Breast epithelium (tissue), 4 donors: ENCODE measurements at places on chromosomes 6 and 20.

DNA sequence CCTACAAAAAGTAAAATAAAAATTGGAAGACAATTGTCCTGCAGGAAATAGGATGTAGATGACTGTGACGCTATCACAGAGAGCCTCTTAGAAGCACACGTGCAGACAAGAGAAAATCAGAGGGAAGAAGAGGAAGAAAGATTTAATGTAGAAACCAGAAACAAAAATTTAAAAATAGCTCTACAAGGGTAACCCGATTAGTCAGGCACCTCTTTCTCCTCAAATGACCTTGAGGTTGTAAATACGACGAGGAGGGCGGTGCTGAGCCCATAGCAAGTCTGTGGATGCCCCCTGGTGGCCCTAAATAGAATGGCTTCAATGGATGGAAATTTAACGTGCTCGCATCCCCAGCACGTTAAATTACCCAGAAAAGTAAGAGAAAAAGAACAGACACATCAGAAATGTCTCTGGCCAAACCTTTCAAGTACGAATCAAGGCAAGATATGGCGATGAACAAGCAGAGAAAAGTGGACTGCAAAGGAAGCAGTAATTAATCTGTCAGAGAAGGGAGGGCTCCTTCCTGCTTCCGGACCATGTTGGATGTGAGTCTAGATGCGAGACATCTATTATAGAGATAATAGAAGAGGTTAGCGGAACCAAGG lies 4.2 kb upstream of the PRPH2 start:
- DNase-seq, result peak; percentile 76
- H3K36me3 ChIP-seq, result no peaks in the 10 kb centered on the region
- no peaks in the 10 kb centered on the region for H3K27me3 ChIP-seq
- H3K4me1 ChIP-seq, result no peaks in the 10 kb centered on the region

- no peaks in the 10 kb centered on the region for H3K4me1 ChIP-seq
- no peaks in the 10 kb centered on the region for H3K36me3 ChIP-seq
- DNase-seq, result no peak
- no peak overlapping the region for H3K27ac ChIP-seq
These were observed 42.6 kb upstream of the HDGFL1 start for GRCh38 chr6:22526736-22527135.

- DNase-seq, result no peak
- no peak overlapping the region for H3K27ac ChIP-seq
- H3K4me3 ChIP-seq, result no peak overlapping the region
- H3K27me3 ChIP-seq, result no peaks in the 10 kb centered on the region
- H3K4me1 ChIP-seq, result no peaks in the 10 kb centered on the region
These were observed 36.8 kb upstream of the SAMD3 start for GRCh38 chr6:130259557-130259956.

DNA sequence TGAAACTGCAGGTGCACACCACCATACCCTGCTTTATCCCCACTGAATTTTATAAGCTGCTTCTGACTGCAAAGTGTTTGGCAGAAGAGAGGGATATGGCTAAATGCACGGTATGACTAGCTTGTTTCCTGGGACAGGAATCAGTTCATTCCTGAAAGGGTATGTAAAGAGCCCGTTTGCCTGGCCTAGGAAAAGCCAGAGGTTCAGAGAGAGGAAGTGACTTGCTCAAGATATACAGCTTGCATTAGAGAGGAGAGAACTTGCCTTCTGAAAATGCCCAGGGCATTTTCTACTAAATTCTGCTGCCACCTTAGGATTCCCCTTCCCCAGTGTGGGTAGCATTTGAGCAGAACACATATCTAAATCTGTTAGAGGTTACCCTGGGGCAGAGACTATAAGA lies 683 bp upstream of the GCNT2 start:
- no peak for DNase-seq
- no peaks in the 10 kb centered on the region for H3K36me3 ChIP-seq
- no peaks in the 10 kb centered on the region for H3K27me3 ChIP-seq

- no peaks in the 10 kb centered on the region for H3K27me3 ChIP-seq
- no peaks in the 10 kb centered on the region for H3K36me3 ChIP-seq
- H3K4me1 ChIP-seq, result no peaks in the 10 kb centered on the region
- no peak overlapping the region for H3K27ac ChIP-seq
- H3K4me3 ChIP-seq, result no peak overlapping the region
These were observed 197.0 kb upstream of the RNF217 start for GRCh38 chr6:124765280-124765679.

- H3K4me1 ChIP-seq, result peaks cover 4% of the 10 kb centered on the region
- DNase-seq, result peak; percentile 17
- no peaks in the 10 kb centered on the region for H3K36me3 ChIP-seq
These were observed 39.6 kb downstream of the PLCG1 start for GRCh38 chr20:41176711-41177552.

DNA sequence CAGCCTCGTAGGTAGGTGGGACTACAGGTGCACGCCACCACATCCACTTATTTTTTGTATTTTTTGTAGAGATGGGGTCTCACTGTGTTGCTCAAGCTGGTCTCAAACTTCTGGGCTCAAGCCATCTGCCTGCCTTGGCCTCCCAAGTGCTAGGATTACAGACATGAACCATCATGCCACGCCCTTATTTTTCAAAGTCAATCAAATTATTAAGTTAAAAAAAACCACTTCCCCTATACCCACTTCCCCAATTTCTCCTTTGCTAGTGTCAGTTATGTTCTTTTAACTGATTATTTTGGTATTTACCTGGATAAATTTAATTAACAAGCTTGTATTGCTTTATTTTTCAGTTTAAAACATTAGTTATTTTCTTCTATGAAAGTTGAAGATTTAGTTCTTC lies 49.6 kb downstream of the RIOK1 start:
- no peaks in the 10 kb centered on the region for H3K4me1 ChIP-seq
- no peaks in the 10 kb centered on the region for H3K27me3 ChIP-seq
- DNase-seq, result no peak

GRCh38 chr6:11043961-11044711 lies at the start of gene ELOVL2:
ELOVL2 (minus strand) TSS chr6:11044305; CDS start chr6:11044230, 75 bp downstream.
- peak within 1 kb of the TSS; percentile 78 for H3K4me3 ChIP-seq
- H3K36me3 ChIP-seq, result no peaks in the 10 kb centered on the region
- H3K4me1 ChIP-seq, result no peaks in the 10 kb centered on the region
- no peak for DNase-seq
- H3K27ac ChIP-seq, result no peak within 1 kb of the TSS
- H3K27me3 ChIP-seq, result peaks cover 50% of the 10 kb centered on the region

- no peaks in the 10 kb centered on the region for H3K36me3 ChIP-seq
- DNase-seq, result no peak
- no peak overlapping the region for H3K27ac ChIP-seq
- H3K27me3 ChIP-seq, result no peaks in the 10 kb centered on the region
- H3K4me1 ChIP-seq, result no peaks in the 10 kb centered on the region
These were observed 241.8 kb upstream of the BMP2 start for GRCh38 chr20:6525447-6526303.

DNA sequence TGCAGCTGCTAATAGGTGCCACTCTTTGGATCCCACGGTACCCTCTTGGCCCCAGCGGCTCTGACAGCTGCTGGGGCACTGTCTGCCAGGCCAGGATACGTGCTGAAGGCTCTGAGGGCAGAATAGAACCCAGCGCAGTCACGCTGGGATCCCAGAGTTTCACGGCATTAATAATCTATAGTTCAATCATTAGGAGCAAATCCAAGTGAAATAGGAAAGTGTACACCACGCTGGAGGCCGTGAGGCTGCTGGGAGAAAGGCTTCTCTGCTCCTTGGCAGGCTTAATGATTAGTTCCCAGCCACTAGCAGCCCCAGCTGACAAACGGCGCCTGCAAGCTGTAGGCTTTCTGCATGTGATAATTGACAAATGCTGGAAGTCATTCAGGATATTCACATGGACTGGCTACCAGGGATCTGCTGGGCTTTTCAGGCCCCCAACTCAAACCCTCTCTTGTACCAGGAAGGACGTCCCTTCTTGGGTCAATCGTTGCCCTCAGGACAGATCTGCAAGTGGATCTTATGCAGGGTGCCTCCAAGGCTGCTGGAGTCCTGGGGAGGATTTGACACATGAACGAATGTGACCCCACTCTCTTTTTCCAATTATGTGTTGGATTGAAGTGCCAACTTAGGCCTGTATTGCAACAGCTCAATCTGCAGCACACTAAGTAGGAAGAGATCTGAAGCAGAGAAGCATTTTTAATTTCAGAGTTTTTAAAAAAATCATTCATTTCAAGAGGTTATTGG lies 50.1 kb upstream of the INSM1 start:
- no peak for DNase-seq
- no peaks in the 10 kb centered on the region for H3K4me1 ChIP-seq
- no peak overlapping the region for H3K27ac ChIP-seq
- no peaks in the 10 kb centered on the region for H3K27me3 ChIP-seq
- no peaks in the 10 kb centered on the region for H3K36me3 ChIP-seq
- H3K4me3 ChIP-seq, result no peak overlapping the region

DNA sequence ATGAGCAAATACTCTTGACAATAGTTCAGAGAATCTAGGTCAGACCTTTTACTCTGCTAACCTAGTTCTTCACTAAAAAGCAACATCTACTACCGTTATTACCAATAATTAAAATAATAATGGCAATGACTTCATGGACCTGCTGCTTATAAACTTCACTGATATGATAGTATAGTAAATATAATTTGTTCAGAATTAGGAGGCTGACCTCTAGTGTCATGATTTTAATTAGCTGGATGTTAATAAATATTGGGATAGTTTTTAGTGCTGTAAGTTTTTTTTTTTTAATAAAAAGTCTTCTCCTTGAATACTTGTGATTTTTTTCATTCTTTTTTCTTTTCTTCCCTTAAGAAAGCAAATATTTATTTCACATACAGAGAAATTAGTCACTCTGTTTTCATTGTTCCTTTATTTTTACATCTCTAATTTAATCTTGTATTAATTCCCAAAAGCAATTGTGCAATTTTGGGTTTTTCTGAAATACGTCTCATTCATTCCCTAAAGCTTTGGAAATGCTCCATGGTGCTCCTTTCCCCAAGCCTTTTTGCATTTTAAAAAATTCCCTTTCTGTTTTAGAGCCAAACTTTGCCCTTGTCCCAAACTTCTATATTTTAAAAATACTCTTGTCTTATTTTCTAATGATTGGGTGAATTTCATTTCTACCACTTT lies 46.6 kb upstream of the UST start:
- H3K4me3 ChIP-seq, result peak overlapping the region; percentile 34
- peaks cover 4% of the 10 kb centered on the region for H3K36me3 ChIP-seq
- no peak for DNase-seq
- no peak overlapping the region for H3K27ac ChIP-seq
- H3K27me3 ChIP-seq, result no peaks in the 10 kb centered on the region

DNA sequence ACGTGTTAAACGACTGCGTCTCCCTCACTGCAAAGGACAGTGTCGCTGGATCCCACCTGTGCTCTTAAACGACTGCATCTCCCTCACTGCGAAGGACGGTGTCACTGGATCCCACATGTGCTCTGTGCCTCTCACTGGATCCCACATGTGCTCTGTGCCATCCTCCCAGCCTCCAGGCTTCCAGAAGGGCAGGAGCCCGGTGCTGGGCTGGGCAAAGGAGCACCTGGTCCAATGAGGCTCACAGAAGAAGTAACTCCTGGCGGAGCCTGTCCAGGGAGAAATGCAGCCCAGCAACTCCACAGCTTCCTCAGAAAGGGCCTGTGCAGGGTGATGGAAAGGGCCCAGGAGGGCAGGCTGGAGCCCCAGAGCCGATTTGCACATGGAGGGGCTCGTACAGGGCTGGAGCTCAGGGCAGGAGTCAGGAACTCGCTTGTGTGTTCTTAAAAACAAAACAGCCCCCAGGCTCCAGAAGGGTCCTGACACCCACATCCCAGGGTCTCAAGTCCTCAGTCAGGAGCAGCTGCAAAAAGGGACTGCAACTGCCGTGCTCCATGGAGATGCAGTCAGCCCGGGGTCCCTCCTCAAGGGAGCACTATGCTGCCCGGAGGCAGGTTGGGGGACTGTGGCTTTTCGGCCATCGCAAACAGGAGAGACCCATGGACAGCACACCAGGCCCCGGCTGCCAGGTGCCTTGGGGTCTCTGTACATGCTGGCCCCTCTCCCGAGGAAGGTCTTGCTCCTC lies 52.7 kb downstream of the DLL1 start:
- DNase-seq, result no peak
- H3K36me3 ChIP-seq, result no peaks in the 10 kb centered on the region
- H3K4me3 ChIP-seq, result no peak overlapping the region
- no peak overlapping the region for H3K27ac ChIP-seq
- no peaks in the 10 kb centered on the region for H3K4me1 ChIP-seq
- H3K27me3 ChIP-seq, result no peaks in the 10 kb centered on the region

- no peaks in the 10 kb centered on the region for H3K4me1 ChIP-seq
- no peak for DNase-seq
- no peak overlapping the region for H3K4me3 ChIP-seq
- H3K27me3 ChIP-seq, result no peaks in the 10 kb centered on the region
- H3K27ac ChIP-seq, result no peak overlapping the region
- no peaks in the 10 kb centered on the region for H3K36me3 ChIP-seq
These were observed 68.7 kb downstream of the LY86 start for GRCh38 chr6:6657085-6657819.

DNA sequence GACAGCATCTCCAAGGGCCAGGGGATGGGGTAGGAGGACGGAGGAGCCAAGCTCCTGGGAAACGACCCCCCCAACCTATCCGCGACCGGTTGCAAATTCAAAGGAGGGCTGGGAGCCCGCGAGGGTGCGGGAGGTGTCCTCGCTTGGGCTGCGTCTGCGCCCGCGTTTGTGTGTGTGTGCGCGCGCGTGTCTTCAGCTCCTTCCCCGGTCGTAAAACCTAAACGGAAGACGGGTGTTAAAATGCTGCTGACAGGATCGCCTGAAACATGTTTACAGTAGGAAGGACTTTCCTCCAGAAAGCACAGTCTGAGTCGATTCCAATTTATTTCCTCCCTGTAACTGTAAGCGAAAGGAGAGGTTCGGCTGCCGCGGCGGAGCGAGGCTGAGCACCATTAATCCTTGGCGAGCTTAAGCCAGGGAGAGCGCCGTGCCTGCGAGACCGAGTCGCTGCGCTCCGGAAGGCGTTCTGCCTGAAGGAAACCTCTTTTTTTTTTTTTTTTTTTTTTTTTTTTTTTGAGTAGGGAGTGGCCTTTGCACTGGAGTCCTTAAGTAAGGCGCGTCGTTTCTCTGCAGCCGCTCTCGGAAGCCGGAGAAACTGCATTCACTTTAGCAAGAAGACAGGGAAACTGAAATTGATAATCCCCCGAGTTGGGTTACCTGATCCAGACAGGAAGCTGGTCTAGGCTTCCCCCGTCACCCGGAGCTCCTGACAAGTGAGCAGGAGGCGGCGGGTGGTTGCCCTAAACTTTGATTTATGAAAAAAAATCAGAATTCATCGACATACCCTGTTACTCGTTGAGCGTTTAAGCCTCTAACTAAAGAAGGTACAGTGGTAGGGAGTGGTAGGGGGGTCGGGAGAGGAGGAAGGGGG lies 4.8 kb upstream of the SOX4 start:
- no peaks in the 10 kb centered on the region for H3K4me1 ChIP-seq
- H3K27ac ChIP-seq, result peak overlapping the region; percentile 96
- no peaks in the 10 kb centered on the region for H3K36me3 ChIP-seq
- H3K4me3 ChIP-seq, result peak overlapping the region; percentile 55
- DNase-seq, result peak; percentile 64
- H3K27me3 ChIP-seq, result no peaks in the 10 kb centered on the region

DNA sequence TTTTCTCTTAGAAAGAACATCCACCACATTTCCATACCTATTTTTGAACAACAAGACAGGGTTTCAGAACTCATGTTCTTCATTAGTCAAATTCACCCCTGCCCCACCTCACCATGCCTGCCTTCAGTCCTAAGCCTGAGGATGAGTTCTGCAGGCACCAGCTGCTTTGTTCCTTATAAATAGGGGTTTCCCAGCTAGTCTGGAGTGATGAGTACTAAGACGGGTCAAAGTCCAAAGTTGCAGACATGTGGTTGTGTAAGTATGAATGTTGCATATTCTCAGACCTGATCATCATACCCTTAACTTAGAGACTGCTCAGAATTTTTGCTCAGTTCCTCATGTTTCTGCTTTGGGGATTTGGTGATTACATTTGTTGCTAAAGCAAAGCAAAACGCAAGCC lies 257.7 kb upstream of the CDYL start:
- H3K36me3 ChIP-seq, result no peaks in the 10 kb centered on the region
- DNase-seq, result no peak
- no peak overlapping the region for H3K27ac ChIP-seq
- no peaks in the 10 kb centered on the region for H3K27me3 ChIP-seq
- H3K4me3 ChIP-seq, result no peak overlapping the region
